Hematopoietic multipotent progenitor cell treated with erythropoietin and hydrocortisone succinate and interleukin-3 and kit ligand, for 8 days (in vitro differentiated cells): ENCODE measurements at places on chromosomes 4 and X.
A peak's percentile ranks its signal among the peaks of the same experiment; 100 is the strongest.

DNA sequence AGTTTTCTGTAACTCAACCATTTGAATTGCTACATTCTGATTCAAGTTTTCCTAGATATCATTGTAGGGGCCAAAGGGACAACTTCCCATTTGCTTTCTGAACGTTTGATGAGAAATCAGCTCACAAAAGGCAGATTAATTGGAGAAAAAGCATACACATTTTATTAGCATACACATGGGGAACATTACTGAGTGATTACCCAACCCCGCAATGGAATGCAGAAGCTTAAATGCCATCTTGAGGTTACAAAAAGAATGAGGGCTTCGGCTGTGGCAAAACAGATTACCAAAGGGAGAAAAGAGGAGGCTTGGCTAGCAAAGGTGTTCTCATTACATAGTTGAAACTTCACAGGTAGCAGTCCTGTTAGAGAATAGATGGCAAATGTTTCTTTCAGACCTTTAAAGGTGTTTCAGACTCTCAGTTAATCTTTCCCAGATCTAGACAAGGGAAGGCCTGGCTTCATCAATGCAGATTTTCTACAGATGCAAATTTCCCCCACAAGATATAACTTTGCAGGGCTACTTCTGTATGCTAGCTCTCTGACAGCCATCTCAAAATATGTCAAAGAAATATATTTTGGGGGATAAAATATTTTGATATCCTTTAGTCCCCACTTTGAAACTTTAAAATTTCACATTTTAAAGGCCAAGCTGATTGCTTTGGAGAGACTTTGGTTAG, 26.5 kb upstream of the HERC6 start:
- no peak for DNase-seq

DNA sequence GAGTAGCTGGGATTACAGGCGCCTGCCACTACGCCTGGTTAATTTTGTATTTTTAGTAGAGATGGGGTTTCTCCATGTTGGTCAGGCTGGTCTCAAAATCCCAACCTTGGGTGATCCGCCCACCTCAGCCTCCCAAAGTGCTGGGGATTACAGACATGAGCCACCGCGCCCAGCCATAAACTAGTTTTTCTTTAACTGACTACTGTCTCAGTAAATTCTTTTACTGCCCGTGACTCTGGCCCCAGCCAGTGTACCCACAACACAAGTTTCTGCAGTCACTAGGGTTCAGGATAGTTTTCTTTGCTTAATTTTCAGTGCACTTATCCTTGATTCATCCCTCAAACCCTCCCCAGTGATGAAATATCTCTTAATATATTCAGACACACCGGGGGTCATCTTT, 8.3 kb downstream of the SHROOM2 start:
- DNase-seq = no peak

GRCh38 chr4:99811117-99811516, 5.5 kb upstream of the DAPP1 start:
- no peak for DNase-seq

GRCh38 chrX:101057093-101057714, 5.3 kb upstream of the TRMT2B start:
- peak; percentile 41 for DNase-seq

DNA sequence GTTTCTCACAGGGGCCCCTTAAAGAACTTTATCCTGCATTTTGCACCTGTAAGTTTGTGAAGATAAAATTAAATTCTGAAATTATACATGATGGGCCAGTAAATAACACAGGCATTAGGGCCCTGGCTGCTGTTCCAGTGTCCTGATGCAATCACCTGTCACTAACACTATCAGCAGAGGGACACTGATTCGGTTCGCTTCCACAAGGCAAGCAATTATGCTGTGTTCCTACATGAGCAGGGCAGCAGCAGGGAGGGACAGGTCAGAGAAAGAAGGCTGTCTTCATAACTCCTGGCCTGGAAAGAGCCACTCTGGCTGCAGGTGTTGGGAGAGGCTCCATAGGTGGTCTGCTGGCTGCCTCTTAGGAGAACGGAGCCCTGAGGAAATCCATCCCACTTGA, 487.3 kb downstream of the MID1IP1 start:
- no peak for DNase-seq
